AG09319 (cell line): ENCODE measurements at places on chromosomes 7 and 10.

DNA sequence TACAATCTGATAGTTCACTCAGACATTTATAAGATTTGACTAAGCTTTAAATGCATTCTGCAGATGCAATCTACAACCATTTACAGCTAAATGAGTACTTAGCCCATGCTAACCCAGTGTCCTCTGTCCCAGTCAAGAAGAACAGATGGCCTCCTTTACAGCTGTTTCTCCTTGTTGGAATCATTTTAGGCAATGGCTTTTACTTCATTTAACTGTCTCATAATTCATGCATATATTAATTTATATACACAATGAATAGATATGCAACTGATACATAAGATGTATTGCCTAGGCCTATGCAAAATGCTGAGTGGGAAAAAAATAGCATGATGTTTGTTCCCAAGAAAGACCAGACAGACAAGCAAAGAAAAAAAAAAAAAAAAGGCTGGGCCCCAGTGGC, 82.2 kb downstream of the TSPAN12 start:
- no peak for DNase-seq

- no peak for DNase-seq
Measured at GRCh38 chr10:4130685-4131084, 345.7 kb upstream of the KLF6 start.

GRCh38 chr7:23607130-23607529, 9.9 kb downstream of the CCDC126 start:
- DNase-seq: no peak

DNA sequence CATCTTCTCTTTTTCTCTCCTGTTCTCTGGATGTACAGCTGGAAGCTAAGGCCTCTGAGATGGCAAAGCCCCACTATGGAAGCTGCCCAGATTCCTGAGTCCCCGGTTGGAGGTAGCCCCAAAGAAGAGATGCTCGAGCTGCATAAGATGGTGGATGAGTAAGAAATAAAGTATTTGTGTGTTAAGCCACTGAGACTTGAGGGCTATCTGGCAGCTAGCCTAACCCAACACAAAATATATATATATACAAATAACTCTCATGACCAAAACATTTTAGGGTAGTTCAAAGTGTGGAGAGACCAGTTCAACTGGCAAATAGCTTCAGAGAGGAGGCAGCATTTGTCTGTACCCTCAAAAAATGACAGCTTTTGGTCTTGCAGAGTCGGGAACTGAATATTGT, 72.4 kb upstream of the PDE1C start:
- DNase-seq: no peak

DNA sequence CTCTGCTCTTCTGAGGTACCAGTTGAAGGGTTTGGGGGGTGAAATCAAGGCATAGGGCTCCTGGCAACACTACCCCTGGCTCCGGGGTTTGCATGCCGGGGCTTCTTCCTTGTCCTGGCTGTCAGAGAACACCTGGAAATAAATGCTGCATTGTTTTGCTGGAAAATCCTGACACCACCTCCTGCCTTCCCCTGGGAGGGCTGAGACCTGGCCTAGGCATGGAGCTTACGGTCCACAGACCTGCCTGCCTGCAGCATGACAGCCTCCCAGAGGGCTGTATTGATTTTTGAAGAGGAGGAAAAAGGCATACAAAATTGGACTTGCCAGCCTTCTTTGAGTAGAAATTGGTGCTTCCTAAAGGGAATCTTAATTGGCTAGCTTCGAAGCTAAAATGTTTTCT, 227.1 kb downstream of the MGMT start:
- DNase-seq: no peak

GRCh38 chr7:131600085-131600881, 43.9 kb upstream of the PODXL start:
- no peak for DNase-seq

DNA sequence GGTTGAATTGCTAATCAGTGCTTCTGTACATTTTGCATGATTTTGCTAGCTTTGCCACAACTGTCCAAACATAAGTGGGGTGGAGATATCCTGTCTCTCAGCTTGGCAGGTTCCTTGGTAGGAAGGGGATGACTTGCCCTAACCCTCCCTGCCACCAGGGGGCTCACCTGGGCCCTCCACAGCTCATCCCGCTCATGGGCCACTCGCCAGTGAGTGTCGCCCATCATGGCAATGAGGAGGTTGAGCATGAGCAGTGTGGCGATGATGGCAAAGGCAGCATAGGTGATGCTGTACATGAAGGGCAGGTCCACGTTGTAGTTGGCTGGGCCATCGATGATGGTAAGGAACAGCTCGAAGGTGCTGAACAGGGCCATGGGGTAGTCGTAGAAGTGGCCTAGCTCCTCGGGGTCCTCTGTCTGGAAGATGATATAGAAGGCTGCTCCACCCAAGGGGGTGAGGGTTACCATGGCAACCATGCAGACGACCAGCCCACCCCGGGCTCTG, 12.2 kb downstream of the TRPV6 start:
- DNase-seq: no peak

DNA sequence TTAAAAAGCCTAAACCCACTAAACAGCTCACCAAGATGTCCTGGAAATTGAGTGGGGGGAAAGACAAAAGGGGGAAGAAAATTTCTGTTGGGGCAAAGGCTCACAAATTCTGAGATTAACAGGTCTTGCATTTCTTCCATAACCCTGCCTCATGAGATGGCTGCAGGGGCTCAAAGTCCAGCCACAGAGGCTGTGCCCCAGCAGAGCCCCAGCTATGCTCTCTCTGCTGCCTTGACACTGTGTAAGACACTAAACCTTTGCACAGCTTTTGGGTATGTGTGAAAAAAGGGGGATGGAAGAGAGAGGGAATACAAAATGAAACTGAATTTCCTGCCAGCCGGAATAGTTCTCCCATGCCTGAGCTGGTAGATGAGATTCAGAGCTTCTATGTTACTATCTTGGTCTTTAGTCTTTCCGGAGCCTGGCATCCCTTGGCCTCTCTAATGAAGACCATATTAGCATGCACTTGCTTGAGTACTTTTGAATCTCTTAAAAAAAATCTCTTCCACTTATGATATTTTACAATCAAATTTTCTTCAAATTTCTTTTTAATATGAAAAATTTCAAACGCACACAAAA, 240.0 kb upstream of the IMMP2L start:
- no peak for DNase-seq

GRCh38 chr10:15399060-15399661, 28.1 kb upstream of the FAM171A1 start:
- DNase-seq: no peak

- DNase-seq: no peak
Measured at GRCh38 chr7:6167587-6168476, 104.6 kb downstream of the CYTH3 start.

DNA sequence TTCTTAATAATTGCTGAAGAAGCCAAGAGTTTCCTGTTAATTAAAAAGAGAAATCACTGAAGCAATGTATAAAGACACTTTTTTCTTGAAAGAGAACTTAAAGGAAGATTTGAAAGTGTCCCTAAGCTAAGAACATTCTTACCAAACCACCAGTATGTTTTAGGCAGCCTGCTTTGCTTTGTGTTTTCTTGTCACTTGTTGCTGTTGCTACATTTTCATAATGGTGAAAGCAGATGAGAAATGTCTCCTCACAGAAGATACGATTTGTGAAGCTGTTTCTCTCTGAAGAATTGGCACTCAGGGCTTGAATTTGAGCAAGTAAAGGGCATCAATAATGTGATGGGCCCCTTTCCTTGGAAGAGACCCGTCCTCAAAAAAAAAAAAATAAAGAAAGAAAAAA, 30.9 kb downstream of the TCF7L2 start:
- no peak for DNase-seq

GRCh38 chr7:74083928-74084721, 521 bp downstream of the LIMK1 start:
- no peak for DNase-seq

- DNase-seq: no peak
Measured at GRCh38 chr7:159057647-159058046, 87.0 kb downstream of the VIPR2 start.

DNA sequence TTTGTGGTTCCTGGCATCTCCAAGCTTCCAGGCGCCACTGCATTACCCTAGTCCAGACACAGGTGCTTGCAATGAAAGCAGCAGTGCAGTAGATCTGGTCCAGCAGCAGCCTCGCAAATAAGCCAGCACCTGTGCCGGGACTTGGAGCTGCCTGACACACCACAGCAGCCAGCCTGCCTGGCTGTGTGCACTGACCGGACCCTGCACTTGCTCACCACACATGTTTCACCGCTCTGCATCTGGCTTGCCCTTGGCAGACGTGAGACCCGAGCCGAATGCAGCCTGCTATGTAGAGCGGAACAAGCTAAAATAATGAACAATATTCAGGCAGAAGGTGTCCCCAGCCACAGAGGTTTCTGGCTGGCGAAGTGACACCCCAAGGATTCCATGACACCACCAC, 123.6 kb upstream of the POM121L12 start:
- no peak for DNase-seq

DNA sequence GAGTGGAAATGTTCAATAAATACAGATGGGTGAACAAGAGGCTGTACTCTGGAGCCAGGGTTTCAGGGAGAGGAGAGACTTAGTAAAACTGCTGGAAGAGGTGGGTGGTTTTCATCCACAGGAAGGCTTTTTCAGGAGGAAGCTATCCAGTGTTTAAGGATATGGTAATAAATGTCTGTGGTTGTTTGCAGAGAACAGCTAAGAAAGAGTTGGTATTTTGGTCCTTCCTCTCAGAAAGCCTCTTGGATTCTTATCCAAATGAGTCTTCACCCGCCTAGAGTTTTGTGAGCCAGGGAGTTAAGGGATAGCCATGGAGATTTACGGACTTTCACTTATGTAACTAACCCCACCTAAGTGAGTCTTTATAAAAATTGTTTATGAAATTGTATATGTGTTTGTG, 95.7 kb downstream of the GNAI1 start:
- no peak for DNase-seq

- no peak for DNase-seq
Measured at GRCh38 chr7:123649964-123650363, 5.7 kb upstream of the LMOD2 start.

DNA sequence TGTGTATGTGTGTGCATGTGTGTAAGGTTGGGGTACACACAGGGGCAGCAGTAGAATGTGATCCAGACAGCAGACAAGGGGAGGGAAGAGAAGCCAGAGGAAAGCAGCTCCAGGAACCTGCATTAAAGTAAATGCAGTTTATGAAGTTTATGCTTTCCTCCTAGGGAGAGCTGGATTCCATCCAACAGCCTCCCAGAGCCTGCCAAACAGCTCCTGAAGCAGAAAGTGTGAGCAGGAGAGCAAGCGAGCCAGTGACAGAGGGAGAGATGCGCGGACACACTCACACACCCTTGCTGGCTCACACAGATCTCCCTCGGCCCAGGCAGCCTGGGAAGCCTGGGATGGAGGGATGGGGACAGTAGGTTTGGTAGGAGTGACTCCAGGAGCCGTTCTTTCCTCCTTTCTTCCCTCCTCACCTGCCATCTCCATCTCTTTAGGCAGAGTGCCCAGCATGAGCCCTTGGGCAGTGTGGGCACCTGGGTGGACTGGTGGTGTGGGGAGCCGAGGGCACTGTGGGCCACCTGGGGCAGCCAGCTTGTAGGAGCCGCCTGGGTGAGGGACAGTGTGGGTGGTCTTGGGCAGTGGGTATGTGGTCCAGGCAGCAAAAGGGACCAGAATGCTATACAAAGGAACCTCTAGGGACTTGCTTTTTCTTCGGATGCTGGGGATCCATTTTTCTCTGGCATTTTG, 46.1 kb downstream of the PAX2 start:
- no peak for DNase-seq

GRCh38 chr10:110836706-110837105, 35.0 kb upstream of the PDCD4 start:
- DNase-seq: no peak

- no peak for DNase-seq
Measured at GRCh38 chr7:85386460-85386859, 199.6 kb upstream of the SEMA3D start.

DNA sequence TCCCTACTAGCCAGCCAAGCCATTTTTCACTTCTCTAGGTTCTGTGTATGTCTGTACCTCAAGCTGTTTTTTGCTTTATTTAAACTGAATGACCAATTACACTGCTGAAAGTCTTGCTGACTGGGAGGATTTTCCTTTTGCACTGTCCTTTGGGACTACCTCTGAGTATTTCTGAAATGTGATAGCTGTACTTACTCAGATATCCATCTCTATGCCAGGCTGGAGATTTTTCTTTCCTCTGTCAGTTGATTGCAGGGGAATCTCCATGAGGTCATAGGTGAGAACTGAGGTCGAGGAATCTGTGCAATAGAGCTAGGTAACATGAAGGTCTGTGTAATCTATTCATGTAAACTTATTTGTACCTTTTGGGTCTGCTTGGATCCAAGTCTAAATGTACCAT, 38.9 kb upstream of the ANKRD1 start:
- no peak for DNase-seq

- DNase-seq: no peak
Measured at GRCh38 chr7:80263821-80264220, 129.2 kb downstream of the GNAI1 start.

DNA sequence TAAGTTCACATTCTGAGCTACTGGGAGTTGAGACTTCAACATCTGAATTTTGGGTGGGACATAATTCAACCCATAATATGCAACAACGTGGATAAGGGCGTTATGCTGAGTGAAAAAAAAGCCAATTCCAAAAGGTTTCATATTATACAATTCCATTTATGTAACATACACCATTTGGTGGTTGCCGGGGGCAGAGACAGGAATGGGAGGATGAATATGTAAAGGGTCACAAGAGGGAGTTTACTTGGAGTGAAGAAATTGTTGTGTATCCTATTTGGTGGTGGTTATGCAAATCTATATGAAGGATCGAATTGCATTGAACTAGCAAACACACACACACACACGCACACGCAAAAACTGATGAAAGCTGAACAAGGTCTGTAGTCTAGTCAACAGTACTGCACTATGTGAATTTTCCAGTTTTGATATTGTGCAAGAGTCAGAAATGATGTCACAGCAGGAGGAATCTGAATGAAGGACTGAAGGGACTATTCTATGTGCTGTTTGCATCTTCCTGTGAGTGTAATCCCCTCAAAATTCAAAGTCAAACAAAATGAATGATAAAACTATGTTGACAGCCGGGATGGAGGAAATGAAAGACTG, 249.2 kb upstream of the HABP2 start:
- no peak for DNase-seq

DNA sequence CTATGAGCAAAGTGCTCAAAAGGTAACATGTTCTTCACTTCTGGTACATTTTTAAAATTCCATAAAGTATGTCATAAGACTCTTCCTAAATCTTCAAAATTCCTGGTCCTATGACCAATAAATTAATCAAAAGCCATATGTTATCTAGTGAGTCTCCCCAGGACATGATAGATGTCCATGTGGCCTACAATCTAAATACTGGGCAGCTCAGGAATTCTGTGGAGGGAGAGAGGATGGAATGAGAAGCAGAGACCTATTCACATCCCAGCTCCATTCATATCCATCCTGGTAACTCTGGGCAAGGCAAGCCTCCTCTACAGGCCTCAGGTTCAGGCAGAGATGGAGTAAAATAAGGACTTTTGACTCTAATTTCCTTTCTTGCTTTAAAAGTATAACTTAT, 224.8 kb downstream of the MTERF1 start:
- DNase-seq: no peak

DNA sequence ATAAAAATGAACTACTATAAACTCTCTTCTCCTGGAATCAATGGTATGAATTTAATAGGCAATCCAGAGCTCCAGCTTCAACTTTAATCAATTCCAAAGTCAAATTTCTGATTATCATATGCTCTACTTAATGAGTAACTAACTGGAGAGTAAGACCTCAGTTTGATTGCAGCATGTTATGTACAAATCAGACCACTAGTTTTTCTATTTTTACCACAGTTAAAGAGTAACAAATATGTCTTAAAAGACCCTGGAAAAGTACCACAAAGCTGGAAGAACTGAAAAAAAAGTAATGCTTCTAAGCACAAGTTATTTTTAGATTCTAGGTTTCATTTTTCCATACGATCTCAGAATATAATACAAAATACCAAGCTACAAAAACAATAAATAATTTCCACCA, 56.0 kb upstream of the TNKS2 start:
- no peak for DNase-seq
